ENCODE measurements at places on chromosomes 16 and 17. TPM values are rescaled to one million over a fixed set of nuclear protein-coding genes. Genes with fewer than 3 reads are reported as not detected.

The TMEM204 gene
- 32.8 TPM for total RNA-seq

- DNase-seq, result no peak
Measured at GRCh38 chr16:51148678-51149228, 2.3 kb downstream of the SALL1 start.

- DNase-seq, result no peak
Measured at GRCh38 chr16:1312467-1312816, 3.0 kb downstream of the UBE2I start.

The TMEM238L gene
- total RNA-seq, result 12.4 TPM

DNA sequence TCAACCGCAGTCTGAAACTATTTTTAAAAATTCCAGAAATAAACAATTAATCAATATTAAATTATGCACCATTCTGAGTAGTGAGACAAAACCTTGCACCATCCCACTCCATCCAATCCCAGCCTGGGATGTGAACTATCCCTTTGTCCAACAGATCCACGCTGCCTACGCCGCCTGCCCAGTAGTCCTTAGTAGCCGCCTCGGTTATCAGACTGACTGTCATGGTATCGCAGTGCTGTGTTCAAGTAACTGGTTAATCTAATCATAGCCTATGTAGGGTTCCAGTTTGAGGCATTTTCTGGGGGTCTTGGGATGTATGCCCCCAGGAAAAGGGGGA, 437.7 kb downstream of the HS3ST3B1 start:
- DNase-seq, result no peak

The OR2C1 gene
- not detected for total RNA-seq

DNA sequence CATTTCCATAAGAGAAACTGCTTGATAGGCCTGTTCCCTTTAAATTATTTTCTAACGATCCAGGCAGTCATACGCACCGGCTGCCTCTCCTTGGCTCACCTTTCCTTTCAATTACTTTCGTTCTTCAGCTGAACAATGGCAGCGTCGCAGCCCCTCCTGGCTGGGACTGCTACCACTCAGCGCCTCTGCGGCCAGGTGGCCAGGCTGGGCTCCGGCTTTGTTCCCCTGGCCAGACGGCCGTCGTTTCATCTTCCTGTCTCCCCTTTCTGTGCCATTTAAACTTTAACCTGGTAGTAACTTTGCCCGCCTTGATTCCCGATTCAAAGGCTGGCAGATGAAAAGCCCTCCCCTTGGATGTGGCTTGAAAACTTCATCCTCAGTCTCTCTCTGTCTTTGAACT, 79.0 kb downstream of the C16orf78 start:
- no peak for DNase-seq

The INCA1 gene
- total RNA-seq, result 1.1 TPM

The TIGD7 gene
- total RNA-seq, result 5.3 TPM

DNA sequence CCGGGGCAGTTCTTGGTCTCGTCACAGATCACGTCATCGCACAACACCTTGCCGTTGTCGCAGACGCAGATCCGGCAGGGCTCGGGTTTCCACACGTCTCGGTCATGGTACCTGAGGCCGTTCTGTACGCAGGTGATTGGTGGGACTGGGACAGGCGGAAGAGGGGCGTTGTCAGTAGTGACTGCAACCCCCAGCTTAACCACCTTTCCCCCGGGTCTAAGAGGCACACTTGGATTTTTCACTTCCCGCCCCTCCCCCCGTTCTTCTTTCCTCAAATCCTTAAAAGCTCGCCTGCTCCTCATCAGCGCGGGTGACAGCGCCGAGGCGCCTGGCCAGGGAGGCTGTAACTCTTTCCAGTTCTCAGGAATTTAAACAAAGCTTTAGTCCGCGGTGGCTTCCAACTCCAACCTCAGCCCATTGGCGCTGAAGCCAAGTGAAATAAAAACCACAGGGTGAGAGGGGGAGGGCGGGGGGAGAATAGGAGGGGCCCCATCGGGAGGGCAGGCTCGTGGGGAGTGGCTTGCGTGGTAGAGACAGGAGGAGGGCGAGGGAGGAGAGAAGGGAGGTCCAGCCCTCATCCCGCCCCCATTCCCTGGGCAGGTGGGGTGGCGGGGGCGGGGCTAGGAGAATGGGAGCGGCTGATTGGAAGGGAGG, 1.5 kb downstream of the COL1A1 start:
- DNase-seq, result peak; percentile 95

- peak; percentile 82 for DNase-seq
Measured at GRCh38 chr17:57955183-57955931, at the start of gene CUEDC1. TSS of gene CUEDC1 (minus strand) at chr17:57955412. CDS start at chr17:57885564, 69,848 bp downstream.

GRCh38 chr17:7384489-7385081, 3.7 kb downstream of the TNK1 start:
- DNase-seq, result no peak

The GLIS2 gene
- 11.7 TPM for total RNA-seq

DNA sequence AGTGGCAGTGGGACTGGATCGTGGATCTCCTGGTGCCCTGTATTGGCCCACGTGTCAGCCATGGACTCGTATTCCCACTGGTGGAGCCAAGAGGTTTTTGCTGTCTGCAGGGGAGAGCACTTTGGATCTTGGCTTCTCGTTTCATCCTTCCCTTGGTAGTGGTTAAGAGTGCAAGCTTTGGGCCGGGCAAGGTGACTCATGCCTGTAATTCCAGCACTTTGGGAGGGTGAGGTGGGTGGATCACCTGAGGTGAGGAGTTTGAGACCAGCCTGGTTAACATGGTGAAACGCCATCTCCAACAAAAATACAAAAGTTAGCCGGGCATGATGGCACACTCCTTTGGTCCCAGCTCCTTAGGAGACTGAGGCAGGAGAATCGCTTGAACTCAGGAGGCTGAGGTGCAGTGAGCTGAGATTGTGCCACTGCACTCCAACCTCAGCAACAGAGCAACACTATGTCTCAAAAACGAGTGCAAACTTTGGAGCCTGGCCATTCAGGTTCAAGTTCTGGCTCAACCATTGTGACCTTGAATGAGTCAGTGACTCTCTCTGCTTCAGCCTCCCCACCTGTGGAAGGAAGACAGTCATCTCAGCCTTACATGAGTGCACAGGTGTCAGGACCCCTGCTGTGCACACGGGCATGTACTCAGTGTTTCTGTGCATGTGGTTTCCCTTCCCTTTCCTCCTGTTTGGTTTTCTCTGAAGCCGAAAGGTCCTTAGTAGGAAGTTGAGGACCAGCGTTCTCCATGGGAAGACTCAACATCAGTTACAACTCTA, 57.4 kb downstream of the PLCG2 start:
- DNase-seq, result no peak

The GCGR gene
- total RNA-seq, result not detected

DNA sequence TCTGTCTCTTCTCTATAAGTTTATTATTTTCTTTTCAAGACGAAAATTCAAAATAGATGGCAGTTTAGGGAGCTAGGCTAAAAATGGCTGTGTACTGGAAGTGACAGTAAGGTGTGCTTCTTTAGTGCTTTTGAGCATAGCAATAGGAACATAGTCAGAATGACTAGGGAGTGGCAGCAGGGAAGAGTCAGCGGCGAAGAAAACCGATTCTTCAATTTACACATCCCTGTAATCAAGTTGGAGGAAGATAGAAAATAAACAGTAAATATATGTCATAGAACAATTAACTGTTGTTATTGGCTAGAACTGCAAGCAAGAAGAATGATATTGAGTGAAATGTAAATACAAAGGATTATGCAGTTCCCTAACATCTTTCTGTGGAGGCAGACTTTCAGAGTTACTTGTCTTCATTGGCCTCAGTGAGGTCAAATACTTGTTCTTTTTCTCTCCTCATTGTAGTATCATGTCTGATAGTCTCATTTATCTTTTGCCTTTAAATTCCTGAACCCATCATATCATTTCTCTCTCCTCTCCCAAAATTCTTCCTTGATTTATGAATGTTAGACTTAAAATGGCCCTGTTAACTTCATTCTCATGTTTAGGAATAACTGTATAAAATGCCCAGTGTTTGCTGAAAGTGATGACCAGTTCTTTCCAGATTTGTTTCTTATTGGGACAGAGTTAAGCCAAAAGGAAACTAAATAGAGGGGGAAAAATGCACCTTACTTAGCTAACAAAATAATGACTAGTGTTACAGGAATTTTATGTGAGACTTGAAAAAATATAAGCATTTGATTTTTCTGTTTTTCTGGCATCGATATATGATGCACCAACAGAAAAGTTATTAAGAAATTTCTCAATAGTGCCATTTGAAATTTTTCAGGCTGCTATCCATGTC, 211.4 kb downstream of the BCAS3 start:
- no peak for DNase-seq

DNA sequence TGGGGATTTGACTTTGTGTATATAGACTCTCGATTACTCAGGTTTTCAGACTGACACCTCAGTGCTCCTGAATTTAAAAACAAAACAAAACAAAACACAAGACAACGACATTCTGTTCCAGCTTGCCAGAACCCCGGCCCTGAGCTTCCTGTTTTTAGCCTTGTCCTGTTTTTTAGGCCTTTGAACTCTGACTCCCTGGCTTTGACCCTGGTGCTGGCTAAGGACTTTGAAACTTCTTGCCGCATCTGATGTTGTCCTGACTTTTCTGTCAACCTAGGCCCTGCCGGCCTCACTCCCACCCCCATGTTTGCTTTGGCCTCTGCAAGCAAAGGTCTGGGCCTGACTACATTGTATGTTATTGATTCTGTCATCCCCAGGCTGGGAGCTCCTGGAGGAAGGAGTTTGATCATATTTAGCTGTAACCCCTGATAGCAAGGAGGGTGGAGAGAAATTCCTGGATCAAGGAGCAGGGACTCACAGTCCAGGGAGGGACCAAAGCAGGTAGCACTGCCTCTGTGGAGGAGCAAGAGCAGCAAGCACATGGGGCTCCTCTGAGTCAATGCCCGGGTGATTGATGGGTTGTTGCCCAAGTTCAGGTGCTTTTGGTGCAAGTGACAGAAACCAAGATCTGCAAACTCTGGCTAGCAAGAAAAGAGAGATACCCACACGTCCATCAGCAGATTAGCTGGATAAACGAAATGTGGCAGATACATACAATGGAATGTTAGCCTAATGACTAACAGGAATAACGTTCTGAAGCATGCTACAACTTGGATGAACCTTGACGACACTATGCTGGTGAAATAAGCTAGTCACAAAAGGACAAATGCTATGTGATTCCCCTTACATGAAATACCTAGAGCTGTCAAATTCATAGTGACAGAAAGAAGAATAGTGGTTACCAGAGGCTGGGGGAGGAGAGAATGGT, 7.7 kb downstream of the CCL16 start:
- peak; percentile 48 for DNase-seq

- no peak for DNase-seq
Measured at GRCh38 chr17:44780845-44781480, 22.2 kb downstream of the ADAM11 start.

DNA sequence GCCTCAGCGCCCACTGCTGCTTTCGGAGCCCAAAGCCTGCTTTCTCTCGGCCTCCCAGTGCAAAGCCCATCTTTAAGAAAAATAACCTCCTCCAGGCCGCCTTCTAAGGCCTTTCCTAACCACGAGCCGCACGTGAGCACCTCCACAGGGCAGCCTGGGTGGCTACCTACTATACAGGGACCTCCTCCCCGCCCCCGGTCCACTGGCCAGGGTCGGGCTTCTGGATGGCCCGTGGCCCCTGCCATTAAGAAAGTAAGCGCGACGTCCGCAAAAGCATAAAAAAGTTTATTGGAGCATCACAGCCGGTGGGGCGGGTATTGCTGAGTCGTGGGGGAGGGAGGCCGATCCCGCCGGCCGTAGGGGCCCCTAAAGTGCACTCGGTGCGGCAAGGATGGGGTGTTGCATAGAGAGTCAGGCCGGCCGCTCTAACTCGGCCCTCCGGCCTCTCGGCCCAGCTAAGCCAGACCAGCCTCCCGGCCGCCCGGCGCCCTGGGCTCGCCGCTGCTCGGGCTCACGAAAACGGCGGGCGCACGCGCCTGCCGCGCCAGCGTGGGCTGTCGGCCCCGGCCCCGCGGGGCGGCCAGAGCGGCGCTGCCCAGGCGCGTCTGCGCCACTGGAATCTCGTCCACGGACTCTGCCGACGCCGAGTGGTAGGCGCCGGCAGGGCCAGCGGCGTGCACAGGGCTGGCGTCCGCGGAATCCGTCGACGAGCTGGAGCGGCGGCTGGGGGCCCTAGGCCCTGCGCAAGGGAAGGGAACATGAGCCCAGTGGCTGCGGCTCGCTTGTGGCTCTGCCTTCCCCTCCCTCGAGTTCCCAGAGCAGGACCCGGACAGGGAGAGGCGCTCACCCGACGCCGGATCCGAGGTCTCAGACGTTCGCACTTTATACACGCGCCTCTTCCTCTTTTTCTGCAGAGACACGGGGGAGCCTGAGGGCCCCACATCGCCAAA, 1.1 kb upstream of the TPPP3 start:
- no peak for DNase-seq

The PDILT gene
- not detected for total RNA-seq

DNA sequence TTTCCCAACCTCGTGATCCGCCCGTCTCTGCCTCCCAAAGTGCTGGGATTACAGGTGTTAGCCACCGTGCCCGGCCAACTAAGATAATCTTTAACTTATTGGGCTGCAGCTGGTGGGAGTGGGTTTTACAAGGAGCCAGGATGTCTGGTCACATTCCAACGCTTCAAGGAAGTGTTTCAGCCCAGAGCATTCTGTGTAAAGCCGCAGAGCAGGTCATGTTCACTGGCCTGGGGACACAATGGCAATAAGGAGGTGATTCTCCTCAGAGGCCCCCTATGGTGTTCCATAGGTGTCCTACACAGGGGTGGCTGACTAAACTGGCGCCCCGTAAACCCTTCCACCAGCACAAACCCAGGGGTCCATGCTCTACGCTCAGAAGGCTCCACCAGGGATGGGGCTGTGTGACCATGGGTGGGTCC, 1.2 kb downstream of the QPRT start:
- DNase-seq, result no peak

DNA sequence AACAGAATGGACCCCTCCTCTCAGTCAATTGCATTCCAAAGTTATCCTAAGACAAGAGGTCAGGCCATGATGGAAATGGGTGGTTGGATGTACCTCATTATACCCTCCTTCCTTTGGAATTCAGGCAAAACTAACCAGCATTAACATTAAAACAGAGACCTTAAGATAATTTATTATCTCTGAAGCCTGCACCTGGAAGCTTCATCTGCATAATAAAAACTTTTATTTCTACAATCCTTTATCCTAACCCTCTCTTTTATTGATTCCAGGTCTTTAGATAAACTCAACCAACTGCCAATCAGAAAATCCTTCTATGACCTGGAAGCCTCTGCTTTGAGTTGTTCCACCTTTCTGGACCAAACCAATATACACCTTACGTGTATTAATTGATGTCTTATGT, 49.0 kb downstream of the ACSM1 start:
- DNase-seq, result no peak

- DNase-seq, result no peak
Measured at GRCh38 chr17:6753006-6753445, 2.8 kb upstream of the XAF1 start.

All from ureter (tissue), 1 donor.